Chondrocyte (in vitro differentiated cells): ENCODE measurements at places on chromosomes 3 and 15.

DNA sequence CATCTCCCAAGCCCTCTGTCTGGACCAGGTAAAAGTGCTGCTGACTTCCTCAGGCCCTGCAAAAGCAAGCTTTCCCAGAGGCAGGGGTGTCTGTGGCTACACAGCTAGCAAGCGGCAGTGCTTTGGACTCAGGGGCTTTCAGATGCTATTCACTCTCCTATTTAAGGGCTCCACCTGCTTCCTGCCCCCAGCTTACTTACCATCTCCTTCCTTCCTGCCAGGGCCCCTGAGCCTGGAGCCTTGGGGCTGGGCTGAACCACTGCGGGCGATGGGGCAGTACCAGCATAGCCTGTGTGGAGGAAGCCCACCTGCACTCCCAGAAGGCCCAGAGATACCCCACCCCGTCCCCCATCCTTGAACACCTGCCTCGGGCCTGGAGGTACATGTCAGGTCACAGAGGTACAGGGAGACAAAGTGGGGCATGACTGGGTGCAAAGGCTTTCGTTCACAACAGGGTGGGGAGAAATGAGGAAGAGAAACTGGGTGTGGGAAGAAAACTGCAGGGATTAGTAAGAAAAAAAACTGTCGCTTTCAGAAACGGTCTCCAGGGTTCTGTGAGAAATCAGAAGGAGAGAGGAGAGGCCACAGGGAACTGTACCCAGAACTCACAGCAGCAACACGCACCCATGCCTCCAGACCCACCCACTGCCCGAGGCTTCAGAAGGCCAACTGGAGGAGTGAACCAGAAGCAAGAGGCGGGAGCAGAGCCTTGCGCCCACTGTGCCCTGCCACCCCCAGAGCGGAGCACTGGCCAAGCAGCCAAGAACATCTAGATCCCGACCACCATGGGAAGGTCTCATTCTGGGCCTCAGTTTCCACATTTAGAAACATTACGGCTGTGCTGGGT is 49.5 kb downstream of the CCDC12 start:
- no peaks in the 10 kb centered on the region for H3K27me3 ChIP-seq
- no peak overlapping the region for H3K27ac ChIP-seq
- peak; percentile 75 for DNase-seq
- H3K36me3 ChIP-seq, result peaks cover 14% of the 10 kb centered on the region
- peaks cover 37% of the 10 kb centered on the region for H3K4me1 ChIP-seq

DNA sequence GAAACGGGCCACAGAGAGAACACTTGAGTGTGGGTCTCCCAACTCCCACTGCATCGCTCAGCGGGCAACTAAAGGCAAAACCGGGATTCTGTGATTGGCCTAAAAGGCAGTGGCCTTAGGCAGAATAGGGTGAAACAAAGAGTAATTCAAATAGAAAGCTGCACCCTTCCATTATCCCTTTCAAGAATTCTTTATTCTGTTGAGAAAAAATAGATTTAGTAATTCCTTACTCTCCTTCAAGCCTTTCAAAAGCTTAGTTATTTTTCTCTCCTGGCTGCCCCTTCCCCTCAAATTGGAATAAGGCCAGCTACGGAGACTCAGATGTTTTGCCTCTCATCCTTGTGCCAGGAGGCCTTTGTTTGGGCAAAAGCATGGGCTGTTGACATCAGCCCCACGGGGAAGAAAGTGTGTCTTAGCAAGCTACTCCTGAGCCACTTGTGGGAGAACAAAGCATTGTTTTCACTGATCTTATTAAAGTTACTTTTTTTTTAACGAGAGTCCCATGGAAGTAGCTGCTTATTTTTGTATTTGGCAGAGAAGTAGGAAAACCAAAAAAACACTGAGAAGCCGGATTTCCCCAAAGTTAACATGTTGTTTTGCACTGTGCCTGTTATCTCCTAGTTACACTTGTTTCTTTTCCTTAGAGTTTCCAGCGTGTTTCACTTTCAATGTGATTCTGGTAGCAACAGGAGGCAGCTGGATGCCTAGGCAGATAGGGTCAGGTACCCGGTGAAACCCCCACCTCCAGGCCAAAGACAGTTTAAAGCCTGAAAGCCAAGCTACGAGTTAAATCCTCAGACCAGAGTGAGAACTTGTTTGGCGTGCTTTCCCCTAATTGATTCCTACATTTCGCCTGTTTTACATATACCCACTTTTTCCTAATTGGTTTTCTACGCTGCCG is 2.2 kb downstream of the ST6GAL1 start:
- H3K27ac ChIP-seq, result peak overlapping the region; percentile 80
- DNase-seq, result no peak
- peaks cover 7% of the 10 kb centered on the region for H3K36me3 ChIP-seq
- peaks cover 26% of the 10 kb centered on the region for H3K4me1 ChIP-seq
- no peaks in the 10 kb centered on the region for H3K27me3 ChIP-seq

DNA sequence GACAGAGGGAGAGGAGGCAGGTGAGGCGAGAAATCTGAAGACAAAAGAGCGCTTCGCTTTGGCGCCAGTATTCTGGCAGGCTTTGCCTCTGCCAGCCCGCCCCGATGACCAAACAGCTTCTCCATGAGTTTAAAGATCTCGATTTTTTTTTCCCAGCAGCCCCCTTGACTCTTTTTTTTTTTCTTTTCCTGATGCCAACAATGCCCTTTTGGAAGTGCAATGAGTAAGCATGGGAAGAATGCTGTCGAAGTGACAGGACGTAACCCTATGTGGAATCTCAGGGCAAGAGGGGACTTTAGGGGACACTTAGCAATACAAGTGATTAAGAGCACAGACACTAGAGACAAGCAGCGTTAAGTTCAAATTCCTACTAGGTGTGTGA is 211.7 kb downstream of the FGF12 start:
- H3K36me3 ChIP-seq, result no peaks in the 10 kb centered on the region
- no peak for DNase-seq
- H3K4me3 ChIP-seq, result peak overlapping the region; percentile 54
- H3K27ac ChIP-seq, result no peak overlapping the region
- peaks cover 48% of the 10 kb centered on the region for H3K27me3 ChIP-seq

- no peaks in the 10 kb centered on the region for H3K4me1 ChIP-seq
- H3K27me3 ChIP-seq, result peaks cover 42% of the 10 kb centered on the region
- no peak overlapping the region for H3K27ac ChIP-seq
Measured at GRCh38 chr3:53677413-53677812, 168.8 kb downstream of the CHDH start.
